NCI-H187 (cell line): ENCODE measurements at places on chromosomes 11 and 22.

DNA sequence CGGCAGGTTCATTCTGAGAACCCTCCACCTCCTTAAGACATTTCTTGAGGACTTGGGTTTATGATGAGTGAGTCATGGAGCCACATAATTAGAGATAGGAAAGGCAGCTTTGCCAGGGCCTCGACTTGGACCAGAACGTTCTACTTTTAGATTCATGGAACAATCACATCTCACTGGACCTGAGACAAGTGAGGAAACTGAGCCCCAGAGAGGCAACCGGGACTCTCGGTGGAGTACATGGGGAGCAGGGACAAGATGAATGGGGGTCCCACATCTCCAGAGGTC, 59.5 kb downstream of the LINC01488 start:
- DNase-seq: no peak

GRCh38 chr11:100876815-100877520, 189.9 kb downstream of the ARHGAP42 start:
- DNase-seq: no peak

DNA sequence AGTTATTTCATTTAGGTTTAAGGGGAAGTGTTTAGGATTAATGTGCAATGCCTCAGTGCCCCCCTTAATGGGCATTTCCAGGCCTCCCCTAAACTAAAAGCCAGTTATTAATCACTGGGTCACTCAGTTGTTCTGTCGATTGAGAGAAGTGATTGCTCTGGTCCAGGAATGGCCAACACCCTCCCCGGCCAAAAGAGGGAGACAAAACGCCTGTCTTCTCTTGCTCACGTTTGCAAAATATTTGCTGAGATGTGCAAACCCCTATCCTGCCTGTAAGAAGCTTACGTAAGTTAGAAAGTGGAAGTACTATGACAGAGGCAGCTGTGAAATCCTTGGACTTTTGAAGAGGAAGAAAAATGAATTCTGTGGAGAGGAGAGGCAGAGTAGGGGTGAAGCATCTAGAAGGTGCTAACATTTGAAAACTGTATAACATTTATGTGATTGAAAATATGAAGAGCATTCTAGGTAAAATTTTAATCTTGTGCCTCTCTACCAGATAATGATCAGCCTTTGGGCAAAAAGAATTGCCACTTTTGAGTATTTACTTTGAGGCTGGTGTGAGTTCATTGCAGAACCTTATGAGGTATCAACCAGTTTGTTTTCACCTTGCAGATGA, 37.7 kb downstream of the NTM start:
- no peak for DNase-seq

- DNase-seq: no peak
Measured at GRCh38 chr11:12499071-12499470, 121.7 kb downstream of the PARVA start.

- DNase-seq: no peak
Measured at GRCh38 chr11:8440649-8441048, 153.4 kb downstream of the STK33 start.

DNA sequence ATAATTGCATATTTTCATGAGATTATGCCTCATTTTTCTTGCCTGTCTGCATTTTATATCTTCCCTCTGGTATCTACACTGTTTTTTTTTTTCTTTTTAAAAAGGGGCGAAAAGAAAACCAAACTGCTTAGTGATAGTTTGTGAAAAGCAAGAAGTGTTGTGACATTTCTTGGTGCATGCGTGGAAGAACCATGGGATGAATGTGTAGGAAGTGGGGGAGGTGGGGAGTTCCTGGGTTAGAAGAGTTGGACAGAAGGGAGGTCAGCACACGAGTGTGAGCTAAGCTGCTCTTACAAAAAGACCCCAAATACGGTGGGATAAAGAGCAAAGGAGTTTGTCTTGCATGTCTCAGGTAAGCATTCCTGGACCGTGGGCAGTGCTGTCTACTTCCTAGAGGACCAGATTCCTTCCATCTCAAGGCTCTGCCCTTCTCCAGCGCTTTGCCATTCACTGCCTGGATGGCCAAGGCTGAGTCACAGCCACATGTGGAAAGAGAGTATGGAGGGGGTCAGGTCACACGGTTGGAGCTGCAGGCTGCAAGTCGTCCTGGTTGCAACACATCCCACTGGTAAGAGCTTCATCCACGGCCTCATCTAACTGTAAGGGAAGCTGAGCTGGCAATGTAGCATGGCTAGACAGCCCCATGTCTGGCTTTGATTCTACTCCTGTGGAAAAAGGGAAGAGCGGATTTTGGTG, 300.6 kb downstream of the DDX10 start:
- no peak for DNase-seq
